ENCODE measurements at places on chromosomes 1 and 21.

DNA sequence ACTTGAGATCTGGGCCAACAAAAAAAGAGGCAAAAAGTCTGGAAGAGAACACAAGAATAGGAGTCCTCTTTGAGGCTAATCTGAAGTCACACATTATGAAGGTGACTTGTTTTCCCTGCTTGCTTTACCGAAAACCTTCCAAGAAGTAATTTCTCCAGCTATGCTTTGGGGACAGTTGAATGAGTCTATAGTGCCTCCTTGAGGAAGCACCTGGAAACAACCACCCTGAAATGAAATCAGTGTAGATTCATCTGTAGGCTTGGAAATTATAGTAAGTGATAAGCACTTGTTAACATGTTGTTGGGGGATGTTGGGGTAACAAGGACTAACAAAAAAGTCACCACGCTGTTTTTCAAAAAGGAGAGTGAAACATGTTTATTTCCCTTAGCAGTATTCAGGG is 23.4 kb upstream of the RPTN start:
- no peak for DNase-seq

DNA sequence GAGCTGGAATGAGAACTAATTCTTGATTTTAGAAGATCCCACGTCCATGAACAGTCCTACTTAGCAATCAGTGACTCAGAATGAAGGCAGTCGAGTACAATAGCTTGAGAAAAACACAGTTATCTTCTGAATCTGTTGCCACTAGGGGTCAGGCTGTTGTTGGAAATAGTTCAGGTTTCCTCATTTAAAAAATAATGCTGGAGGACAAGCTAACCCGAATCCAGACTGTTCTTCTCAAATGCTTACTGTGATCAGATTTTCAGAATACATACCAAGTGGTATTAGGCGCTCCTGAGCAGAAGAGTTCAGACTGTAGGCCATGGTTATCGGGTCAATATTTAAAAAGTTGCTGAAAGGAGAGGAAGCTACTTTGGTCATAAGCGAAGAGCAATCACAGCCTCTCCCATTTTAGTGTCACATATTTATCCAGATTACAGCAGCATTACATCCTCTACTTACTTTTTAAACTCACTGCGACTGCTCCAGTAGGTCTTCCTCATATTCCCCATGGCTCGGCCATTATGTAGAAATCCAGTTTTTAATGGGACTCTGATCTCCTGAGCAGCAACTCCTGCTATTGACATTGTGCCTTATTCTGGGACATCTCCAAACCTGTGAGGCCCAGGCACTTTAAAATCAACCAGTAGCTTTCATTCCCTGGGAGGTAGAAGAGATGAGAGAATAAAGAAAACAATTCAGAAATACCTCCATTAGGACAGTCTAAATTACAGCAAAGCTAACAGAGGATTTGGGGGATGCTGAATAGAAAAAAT is 10.9 kb downstream of the ERRFI1 start:
- peak; percentile 85 for DNase-seq

DNA sequence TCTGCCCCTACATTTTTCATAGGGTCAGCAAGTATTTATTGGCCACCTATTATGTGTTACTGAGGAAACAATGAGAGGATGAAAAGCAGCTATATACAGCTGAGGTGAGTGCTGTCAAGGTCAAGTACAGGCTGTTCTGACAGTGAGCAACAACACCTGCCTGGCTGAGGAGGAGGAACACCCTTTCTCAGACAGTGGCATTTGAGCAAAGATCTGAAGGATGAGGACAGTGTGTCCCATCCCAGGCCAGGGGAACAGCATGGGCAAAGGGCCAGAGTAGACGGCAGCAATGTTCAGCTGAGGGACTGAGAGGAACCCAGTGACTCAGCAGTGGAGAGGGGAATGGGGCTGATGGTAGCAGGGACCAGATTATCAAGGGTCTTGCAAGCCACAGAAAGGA is 101.0 kb downstream of the ELAVL4 start:
- DNase-seq: no peak

DNA sequence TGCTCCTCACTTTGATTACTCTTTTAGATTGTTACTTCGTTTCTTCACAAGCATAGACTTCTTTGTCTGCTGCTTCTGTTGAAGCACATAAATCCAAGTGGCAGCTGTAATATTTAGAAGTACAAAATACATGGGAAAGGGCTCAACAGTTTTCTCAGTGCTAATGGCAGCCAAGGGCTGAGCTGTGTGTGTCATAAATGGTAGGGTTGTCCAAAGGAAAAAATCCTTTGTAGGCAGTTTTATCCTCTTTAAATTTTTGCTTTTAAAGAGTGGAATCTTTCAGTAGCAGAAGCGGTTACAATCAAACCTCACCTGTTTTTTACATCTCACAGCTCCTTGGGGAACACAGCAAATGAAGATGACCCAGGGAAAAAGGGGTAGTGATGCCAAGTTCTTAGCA is 650.8 kb downstream of the PLPP3 start:
- no peak for DNase-seq

- DNase-seq: no peak
These were observed 920 bp downstream of the MTHFR start for GRCh38 chr1:11804666-11805421.

DNA sequence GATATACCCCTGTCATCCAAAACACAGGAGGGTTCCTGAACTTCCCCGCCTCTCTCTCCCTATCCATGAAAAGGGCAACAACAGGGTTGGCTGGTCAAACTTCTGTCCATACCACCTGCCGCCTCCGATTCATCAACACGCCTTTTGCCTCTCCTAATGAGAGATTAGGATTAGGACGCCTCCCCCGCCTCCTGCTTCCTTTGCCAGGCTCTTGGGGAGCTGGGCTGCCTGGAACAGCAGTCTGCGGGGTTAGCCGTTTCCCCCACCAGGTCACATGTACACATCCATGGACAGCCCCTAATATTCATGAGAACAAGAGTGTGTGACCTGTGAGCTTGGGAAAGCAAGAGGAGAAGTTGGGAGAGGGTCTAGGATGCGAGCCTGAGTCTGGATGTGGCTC is 2.3 kb upstream of the OPTC start:
- DNase-seq: no peak

- no peak for DNase-seq
These were observed 1.0 kb downstream of the MANEAL start for GRCh38 chr1:37794372-37795339.

GRCh38 chr1:245589316-245589715 is 434.5 kb downstream of the KIF26B start:
- DNase-seq: no peak

- DNase-seq: peak; percentile 2
These were observed 511 bp upstream of the RABGAP1L start for GRCh38 chr1:174158767-174159251.

- peak; percentile 61 for DNase-seq
These were observed 62.5 kb upstream of the ARHGAP29 start for GRCh38 chr1:94299627-94300553.

Measured in HS-5 (cell line).